ENCODE measurements at places on chromosomes 13 and 19.
A peak's percentile ranks its signal among the peaks of the same experiment; 100 is the strongest.

DNA sequence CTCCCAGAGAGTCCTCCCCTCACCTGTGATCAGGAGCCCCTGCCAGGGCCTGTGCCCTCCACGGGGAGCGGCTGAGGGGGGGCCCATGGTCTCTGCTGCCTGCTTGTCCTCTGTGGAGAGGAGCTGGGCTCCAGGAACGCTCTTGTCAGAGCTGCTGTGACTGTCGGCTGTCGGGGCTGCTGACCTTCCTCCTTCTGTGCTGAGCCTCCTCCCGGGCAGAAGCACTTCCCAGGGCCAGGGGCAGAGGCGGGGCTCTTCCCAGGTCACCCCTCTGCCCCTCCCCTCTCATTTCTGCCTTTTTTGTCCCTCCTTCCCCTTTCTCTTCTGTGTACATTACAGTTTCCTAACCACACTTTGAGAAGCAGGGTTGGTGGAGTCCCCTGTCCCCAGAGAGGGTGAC lies at the start of gene CEACAM4:
TSS of gene CEACAM4 (minus strand) at position 198 of the 400 bp plus-strand sequence. CDS start at position 87, 111 bp downstream.
- no peak for DNase-seq

DNA sequence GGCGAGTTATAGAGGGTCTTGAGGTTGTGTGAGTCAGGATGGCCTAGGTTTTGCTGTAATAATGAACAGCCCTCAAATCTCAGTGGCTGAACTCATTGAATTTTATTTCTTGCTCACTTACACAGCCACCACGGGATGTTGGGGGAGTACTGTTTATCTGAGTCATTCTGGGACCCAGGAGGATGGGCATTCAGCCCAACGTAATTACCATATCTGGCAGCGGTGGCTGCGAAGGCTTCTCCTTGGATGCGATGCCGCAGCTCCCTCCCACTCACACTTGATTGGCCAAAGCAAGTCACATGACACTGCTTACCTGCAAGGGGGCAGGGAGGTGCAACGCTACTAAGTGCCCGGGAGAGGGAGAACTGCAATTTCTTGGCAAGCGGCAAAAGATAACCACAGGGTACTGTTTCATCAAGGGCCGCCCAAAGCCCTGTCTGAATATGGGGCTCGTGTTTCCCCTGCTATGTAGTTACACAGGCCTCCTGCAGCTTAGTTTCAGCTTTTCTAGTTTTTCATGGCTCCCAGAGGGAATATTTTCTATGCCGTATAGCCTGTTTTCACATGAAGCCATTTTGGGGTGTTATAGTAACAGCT lies 19.9 kb downstream of the ZSWIM9 start:
- peak; percentile 28 for DNase-seq

DNA sequence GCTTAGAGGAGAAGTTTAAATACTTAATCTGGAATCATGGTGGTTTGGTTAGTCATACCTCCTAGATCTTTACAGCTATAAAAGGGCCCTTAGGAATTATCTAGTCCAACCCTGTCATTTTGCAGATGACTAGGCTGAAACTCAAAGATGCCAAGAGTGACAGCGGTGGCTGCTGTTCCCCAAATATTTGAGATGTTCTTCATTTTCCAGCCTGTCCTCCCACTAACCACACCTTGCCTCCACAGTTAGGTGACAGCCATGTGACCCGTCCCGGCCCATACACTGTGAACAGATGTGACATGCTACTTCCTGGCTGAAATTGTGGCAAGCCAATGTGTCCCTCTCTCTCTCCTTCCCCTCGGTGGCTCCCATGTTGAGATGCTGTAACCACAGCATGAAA lies 225.5 kb upstream of the IPO5 start:
- no peak for DNase-seq

DNA sequence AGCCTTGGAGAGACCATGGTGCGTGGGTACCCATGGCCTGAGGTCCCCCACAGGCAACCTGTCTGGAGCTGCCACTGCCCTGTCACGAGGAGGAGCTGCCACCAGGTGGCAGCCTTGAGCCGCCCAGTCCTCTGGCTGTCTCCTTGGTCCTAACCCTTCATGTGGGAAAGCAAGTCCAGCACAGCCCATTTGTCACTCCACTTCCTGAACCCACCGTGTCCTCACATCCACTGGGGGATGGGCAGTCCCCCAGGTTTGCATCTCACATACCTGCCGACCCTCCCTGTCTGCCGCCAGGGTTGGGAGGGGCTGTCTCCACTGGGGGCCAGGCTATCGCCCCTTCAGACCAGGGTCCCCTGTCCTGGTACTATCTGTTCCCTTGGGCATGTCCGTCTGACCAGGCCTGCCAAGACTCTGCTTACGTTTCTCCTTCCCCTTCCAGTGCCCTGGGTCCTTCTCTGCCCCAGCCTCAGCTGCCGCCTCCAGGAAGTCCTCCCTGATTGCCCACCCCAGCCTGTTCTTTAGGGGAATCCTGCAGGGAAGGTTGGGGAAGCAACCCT lies 4.5 kb downstream of the FAM174C start:
- peak; percentile 89 for DNase-seq

DNA sequence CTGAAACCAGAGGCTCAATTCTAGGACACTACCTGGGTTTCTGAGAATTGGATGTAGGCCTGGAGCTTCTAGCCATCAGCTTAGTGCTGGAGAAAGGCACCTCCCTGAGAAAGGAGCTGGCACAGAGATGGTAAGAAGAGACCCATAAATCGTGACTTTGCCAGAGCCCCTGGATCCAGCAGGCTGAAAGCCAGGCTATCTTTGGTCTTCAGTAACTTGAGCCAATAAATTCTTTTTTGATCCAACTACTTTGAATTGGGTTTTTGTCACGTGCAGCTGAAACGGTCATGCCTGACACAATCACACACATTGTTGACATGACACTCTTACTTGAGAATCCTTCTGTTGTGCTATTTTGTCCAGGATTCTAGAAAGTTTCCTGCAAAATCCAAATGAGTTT lies 103.4 kb downstream of the LHFPL6 start:
- DNase-seq, result no peak

DNA sequence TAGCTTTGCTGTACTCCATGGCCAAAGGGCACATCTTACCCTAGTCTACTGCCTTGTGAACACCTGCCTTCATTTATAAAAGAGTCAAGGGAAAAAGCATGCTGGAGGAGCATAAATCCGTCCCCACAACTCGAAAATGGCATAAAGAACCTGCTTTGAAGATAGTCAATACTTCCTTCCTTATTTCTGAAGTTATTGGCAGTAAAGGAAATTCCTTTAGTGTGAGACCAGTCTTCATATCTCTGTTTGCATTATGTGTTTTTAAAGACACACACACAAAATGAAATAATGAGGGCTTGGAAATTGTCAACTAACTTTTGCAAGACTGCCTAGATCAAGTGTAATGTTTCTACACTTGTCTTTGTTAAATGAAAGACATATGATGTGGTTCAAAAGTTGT lies 408.4 kb downstream of the SPRY2 start:
- no peak for DNase-seq

- no peak for DNase-seq
Measured at GRCh38 chr19:31648347-31648746, 299.1 kb upstream of the TSHZ3 start.

GRCh38 chr13:40116008-40116407 lies 460.5 kb downstream of the COG6 start:
- DNase-seq, result peak; percentile 66

DNA sequence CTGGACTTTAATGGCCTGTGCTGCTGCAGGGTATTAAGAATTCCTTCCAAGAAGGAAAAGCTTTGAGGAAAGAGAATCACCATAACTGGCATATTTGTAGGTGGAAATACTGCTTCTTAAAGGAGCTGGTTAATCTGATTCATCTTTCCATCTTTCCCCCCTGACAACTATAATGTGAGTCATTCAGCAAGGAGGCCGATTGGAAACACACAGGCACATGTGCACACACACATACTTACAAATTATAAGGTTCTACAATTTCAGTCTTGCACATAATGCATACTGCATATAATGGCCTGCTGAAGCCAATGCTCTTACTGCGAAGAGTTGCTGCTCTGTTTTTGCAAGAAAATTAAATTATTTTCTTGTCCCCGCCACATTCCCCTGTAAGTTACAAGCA lies 78.8 kb upstream of the TPP2 start:
- DNase-seq, result no peak

DNA sequence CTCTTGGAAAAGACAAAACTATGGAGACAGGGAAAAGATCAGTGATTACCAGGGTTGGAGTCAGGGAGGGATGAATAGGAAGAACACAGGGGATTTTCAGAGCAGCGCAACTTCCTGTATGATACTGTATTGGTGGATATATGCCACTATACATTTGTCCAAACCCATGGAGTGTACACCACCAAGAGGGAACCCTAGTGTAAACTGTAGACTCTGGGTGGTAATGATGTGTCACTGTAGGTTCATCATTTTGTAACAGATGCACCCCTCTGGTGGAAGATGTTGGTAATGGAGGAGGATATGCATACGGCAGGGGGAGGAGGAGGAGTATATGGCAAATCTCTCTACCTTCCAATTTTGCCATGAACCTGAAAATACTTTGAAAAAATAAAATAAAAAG lies 68.1 kb downstream of the UFM1 start:
- DNase-seq, result peak; percentile 13

- peak; percentile 88 for DNase-seq
Measured at GRCh38 chr19:35153701-35154524, 622 bp upstream of the FXYD5 start.

Data from activated CD4-positive, alpha-beta T cell treated with anti-CD3 and anti-CD28 coated beads for 36 hours (primary cell).